NCI-H748 treated with DMSO at 0.1 percent for 48 hours (cell line): ENCODE measurements at places on chromosomes 5 and 9.

- DNase-seq = no peak
Observed at GRCh38 chr5:168291964-168292785, 730 bp downstream of the WWC1 start.

GRCh38 chr9:110532908-110533665 lies 46.5 kb downstream of the SVEP1 start:
- no peak for DNase-seq

- DNase-seq = no peak
Observed at GRCh38 chr5:148922606-148923005, 96.2 kb downstream of the ADRB2 start.

GRCh38 chr5:112257976-112258375 lies 161.1 kb downstream of the EPB41L4A start:
- no peak for DNase-seq

- no peak for DNase-seq
Observed at GRCh38 chr5:124643336-124643735, 103.1 kb downstream of the ZNF608 start.
